GF-D8 (cell line): ENCODE measurements at places on chromosomes 1 and 21.

DNA sequence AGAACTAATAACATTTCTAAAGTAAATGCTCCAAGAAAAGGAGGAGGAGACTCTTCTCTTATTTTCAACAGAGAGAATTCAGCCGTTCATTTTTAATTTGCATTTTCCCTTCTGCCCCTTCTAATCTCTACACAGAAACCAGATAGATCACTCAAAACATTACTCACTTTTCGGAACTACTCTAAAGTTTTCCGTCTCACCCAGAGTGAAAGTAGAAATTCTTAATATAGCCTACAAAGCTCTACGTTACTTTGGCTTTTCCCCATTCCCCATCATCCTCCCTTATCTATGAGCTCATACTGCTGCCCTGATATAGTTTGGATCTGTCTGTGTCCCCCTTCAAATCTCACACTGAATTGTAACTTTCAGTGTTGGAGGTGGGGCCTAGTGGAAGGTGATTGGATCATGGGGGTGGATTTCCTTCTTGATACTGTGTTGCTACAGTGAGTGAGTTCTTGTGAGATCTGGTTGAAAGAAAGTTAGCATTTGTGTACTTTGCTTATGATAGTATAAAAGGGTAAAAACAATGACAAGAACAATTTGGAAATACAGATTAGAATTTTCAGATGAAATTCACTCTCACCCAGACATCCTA is 188.2 kb downstream of the AMY1C start:
- no peak for DNase-seq

- DNase-seq: no peak
Observed at GRCh38 chr1:63626222-63626621, 33.0 kb downstream of the PGM1 start.

DNA sequence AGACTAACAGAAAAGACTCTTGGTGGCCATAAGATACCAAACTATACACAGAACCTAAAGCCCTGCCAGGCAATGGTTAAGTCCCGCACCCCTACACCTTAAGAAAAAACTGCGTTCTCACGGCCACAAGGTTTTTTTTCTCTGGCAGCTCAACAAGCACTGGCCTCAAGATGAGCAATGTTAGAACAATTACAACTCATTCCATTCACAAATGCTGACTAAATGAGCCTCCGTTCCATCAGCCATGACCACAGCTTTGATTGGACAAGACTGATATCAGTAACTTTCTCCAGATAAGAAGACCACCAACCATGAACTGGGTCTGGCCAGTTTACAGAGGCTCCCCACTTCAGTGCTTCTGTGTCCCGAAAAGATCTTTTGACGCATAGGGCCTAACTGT is 31.9 kb downstream of the SEC16B start:
- DNase-seq: no peak

GRCh38 chr1:2416403-2416802 is 4.0 kb upstream of the PEX10 start:
- DNase-seq: no peak

DNA sequence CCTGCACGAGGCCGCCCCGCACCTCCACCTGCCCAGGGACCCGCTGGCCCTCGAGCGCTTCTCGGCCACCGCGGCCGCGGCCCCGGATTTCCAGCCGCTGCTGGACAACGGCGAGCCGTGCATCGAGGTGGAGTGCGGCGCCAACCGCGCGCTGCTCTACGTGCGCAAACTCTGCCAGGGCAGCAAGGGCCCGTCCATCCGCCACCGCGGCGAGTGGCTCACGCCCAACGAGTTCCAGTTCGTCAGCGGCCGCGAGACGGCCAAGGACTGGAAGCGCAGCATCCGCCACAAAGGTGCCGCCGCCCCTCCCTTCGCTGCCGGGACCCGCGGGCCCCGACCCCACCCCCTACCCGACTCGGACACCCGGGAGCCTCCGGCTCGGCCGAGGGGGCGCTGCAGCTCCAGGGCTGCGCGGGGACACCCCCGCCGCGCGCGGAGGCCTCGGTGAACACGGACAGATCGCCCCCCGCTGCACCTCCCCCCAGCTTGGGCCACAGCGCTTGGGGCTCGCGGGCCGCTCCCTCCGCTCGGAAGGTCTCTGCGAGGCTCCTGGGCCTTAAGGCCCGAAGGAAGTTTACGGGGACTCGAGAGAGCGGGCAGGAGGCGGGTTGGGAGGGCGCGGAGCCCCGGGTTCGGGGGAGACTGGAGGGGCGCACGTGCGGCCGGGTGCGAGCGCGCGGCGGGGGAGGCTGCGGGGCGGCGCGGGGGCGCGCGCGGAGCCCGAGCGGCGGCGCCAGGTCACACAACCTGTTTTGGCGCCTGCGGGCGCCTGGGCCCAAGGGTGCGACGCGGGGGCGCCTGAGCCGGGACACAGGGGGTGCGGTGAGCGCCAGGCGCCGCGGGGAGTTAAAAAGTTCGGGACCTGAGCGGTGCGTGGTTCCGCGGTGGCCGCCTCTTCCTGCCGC is 1.2 kb downstream of the SAMD11 start:
- DNase-seq: no peak
